ENCODE measurements at places on chromosomes 3 and 15.

GRCh38 chr15:62240121-62241096, 75.3 kb upstream of the C2CD4B start:
- DNase-seq, result no peak

DNA sequence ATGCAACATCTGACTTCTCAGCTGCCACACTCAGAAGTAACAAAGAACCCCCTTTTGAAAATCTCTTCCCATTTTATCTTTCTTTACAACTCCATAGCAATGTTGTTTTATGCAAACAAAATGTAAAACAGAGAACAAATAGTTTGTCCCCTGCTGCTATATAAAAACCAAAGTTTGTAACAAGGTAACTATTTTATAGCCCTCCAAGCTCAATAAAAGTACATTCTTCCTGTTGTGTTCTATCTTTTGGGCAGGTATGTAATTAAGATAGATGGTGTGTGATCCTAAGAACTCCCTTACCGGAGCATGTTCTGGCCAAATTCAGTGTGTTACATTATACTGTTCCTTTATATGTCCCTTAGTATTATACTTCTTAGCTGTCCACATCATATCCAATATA, 12.6 kb upstream of the CGNL1 start:
- no peak for DNase-seq

GRCh38 chr3:27565201-27565852, 81.1 kb upstream of the SLC4A7 start:
- no peak for DNase-seq

DNA sequence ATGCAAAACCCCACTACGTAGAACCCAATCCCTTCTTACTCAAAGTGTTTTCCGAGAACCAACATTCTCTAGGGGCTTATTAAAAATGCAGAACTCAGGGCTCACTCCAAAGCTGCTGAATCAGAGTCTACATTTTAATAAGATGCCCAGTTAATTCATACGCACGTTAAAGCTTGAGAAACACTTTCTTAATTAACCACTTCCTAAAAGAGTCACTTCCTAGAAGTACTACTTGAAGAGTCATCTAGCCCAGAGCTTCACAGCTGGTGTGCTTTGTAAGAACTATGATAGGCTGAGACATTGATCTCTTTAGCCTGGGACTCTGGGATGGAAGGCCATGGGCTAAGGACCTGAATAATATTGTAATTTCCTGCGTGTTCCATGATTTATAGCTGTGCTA, 9.0 kb downstream of the COL6A5 start:
- DNase-seq, result no peak

DNA sequence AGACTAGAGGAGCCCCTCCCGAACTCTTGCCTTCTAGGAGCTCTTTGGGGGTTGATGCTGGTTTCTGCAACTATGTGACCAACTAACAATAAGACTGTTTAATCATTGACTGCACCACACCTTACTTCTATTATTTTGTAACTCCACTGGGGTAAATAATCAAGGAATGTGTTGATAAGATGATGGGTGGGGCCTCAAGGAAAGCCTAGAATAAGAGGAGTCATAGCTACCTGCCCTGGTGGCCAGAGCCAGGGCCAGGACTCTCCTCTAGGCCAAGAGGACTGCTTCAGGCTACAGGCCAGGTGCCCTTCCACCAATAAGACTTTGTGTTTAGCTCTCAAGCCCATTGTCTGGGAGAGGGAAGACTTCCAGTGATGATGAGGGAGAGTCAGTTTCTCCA, 41.2 kb upstream of the PIAS1 start:
- no peak for DNase-seq

DNA sequence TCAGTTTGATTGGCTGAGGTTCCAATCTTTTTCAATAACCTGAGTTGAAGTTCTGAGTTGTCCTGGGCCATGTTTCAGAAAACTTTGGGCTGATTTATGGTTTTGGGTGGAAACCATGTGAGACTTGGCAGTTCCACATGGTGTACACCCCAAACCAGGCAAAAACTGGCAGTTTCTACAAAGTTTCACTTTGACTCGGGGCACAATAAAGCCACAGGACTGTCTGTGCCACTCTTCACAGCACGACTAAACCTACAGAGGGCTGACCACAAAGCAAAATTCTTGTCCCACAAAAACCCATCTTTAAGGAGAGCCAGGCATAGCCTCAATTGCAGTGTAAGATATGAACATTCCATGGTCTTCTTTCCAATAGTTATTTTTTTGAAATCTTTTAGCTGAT, 155.0 kb downstream of the DUT start:
- DNase-seq, result no peak

DNA sequence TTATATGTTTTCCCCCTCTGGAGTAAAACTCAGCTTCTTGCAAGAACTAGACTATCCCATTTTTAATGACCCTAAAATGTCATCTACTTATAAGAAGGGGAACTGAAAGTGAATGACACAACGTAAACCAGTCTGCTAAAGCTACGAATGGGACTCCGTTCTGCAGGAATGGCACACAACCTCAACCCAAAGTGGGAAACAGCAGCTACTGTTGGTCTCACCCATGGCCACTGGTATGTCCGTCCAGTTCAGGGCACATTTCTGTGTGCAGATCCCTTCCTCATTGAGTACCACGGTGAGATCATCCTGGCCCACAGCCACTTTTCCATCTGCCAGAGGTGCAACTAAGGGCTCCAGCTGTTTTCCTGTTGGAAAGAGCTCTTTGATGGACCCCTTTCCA, 23.8 kb downstream of the VPS39 start:
- no peak for DNase-seq

DNA sequence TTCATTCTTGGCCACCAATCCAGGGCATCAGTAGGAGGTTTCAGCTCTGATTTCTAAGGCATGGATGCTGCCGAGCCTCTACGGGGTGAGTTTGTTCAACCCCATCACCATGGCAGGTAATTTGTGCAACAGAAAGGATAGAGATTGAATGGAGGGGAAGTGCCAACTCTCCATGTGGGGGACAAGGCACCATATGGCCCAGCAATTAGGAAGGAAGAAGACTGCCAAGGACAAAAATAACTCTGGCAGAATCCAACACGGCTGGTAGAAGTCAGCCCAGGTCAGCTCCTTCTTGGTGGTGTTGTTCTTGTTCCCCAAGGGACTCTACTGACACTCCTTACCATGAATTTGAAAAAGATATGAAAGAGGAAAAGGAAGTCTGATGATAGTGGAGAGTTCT, 503.9 kb downstream of the MAGI1 start:
- no peak for DNase-seq

DNA sequence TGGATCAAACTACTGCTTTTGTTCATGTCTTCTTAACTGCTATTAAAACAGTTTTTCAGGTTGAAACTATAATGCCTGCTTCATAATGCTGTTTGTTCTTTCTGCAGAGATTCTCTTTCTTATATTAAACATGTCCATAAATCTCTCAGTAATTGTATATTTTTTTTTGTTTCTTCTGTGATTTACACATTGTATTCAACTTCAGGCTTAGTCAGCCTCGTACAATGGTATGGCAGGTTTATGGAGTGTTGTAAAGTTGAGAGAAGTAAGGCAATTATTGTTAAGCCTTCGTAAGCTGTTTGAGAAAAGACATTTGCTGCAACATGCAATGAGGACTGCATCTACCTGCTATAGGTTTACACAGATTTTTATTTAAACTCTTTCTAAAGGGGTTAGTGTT, 977.1 kb downstream of the DIPK2A start:
- DNase-seq, result no peak

DNA sequence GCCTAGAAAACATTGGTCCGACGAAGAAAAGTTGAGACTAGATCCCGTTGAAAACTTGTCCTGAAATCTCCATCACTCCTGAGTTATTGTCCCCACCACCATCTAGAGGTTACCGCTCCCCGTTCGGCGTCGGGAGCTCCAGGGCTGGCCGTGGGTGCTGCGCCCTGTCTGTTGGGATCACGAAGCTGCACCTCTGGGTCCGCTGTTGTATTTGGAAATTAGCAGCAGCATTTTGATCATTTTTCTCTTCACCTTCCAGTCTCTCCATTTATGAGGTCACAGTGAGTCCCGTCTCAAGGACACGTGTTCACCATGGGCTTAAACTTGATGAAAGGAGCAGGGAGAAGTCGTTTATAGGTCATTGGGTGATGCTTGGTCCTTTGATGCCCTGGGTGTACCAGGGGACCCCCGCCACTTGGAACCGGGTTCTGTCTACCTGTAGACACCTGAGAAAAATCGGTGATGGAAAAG, 565 bp downstream of the MANF start:
- no peak for DNase-seq

- no peak for DNase-seq
Observed at GRCh38 chr3:141368925-141369794, 856 bp downstream of the ZBTB38 start.

GRCh38 chr3:157166115-157166514, 6.2 kb upstream of the CCNL1 start:
- DNase-seq, result no peak

DNA sequence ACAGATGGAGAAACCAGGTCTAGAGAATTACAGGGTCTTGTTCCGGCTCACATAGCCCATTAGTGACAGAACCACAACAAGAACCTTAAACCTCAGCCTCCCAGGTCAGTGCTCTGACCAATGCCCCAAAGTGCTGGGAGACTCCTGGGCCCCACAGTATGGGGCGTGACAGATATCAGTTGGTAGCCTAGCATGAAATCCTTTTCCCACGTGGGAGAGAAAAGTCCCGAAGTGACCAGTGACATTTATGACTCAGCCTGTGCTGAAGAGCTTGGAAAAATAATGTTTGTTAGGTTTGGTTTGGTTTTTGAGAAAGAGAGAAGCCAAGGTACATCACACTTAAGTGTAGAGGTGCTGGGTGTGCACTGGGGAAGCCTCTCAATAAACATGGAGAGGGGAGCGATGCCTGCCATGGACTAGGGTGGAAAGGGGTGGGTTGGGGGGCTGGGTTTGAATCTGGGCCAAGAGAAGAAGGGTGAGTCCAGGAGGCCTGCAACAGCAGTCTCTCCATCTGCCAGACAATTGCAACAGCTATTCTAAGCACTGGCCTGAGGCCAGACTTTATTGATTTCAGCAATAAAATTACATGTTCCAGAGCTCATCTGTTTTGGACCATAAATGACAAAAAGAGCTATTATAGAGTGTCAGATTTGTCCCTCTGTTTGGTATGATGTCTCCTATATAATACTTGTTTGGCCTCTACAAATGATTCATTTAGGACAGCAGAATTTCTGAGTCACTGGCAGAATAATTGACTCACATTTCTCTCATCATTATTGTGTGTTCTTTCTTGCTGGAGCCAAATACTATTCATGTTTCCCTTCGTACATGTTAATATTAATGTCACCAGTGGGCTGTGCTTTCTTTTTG, 43.4 kb downstream of the C2CD4A start:
- peak; percentile 50 for DNase-seq

DNA sequence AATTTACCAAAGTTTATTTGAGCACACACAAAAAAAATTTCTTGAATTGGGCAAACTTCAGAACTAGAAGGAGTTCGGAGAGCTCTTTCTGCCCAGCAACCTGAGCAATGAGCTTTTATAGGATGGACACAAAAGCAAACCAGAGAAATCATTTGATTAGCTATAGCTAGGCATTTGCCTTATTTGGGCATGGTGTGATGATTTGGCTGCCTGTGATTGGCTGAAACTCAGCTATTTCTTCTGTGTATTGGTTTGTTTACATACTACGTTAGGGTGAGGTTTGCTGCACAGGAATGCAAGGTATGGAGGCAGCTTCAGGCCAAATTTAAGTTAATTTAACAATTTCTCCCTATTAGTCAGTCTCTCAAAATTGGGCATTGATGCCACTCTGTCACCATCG, 65.1 kb downstream of the NEK11 start:
- no peak for DNase-seq

GRCh38 chr3:167973046-167973445, 122.7 kb downstream of the GOLIM4 start:
- no peak for DNase-seq

GRCh38 chr15:75594276-75594675, 15.2 kb upstream of the PTPN9 start:
- DNase-seq, result no peak

GRCh38 chr3:48694610-48695392, 9.1 kb upstream of the NCKIPSD start:
- no peak for DNase-seq

DNA sequence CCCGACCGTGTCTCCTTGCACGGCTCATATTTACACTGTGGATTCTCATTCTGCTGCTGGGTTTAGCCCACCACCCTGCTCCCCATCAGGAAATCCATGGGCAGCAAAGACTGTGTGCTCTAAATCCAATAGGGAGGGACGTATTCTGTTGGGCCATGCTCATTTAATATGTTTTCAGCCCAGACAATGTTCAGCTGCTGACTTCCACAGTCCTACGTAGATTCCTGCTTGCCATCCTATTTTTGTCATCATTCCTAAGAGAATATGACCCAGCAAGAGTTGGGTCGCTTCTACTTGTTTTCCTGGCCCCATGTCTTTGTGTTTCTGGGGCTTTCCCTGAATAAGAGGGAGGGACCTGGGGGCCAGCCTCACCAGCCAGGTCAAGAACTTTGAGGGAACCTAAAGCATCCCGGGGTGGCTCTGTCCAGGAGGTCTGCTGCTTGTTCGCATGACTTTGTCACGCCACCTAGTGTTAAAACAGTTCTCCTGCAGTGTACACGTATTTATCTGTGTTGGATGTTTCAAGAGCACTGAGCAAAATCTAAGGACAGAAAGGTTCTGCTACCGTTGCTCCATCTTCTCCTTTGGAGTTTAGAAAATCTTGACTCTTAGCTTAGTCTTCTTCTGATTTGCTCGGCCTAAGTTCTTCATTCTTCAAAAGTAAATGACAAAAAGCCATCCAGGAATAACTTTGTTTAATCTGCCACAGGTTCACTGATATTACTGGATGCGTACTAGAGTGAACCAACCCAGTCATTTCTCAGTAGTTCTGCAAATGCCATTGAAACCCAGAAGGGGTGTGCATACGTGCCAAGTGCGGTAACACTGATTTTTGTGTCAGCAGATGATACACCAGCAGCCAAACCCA, 79.8 kb upstream of the NR2E3 start:
- peak; percentile 66 for DNase-seq

GRCh38 chr3:27322634-27323033, 46.5 kb downstream of the NEK10 start:
- DNase-seq, result no peak

- no peak for DNase-seq
Observed at GRCh38 chr15:67796196-67797127, 28.8 kb upstream of the SKOR1 start.

- DNase-seq, result peak; percentile 1
Observed at GRCh38 chr3:159322322-159322939, 520.6 kb downstream of the MFSD1 start.

- no peak for DNase-seq
Observed at GRCh38 chr3:49900491-49901153, 3.1 kb downstream of the MST1R start.

- no peak for DNase-seq
Observed at GRCh38 chr3:190596349-190597285, 82.7 kb downstream of the IL1RAP start.

- DNase-seq, result peak; percentile 87
Observed at GRCh38 chr3:98022978-98023820, 11.9 kb downstream of the GABRR3 start.
